Type B pancreatic cell (in vitro differentiated cells): ENCODE measurements at places on chromosomes 1 and 21. TPM values are rescaled to one million over a fixed set of nuclear protein-coding genes. Genes with fewer than 3 reads are reported as not detected.

- DNase-seq, result no peak
- H3K27ac ChIP-seq, result peak overlapping the region; percentile 56
- peak overlapping the region; percentile 63 for H3K4me3 ChIP-seq
- H3K4me1 ChIP-seq, result peaks cover 13% of the 10 kb centered on the region
Observed at GRCh38 chr1:6003568-6004411, 11.6 kb upstream of the NPHP4 start.

- H3K4me3 ChIP-seq, result no peak overlapping the region
- H3K4me1 ChIP-seq, result no peaks in the 10 kb centered on the region
- no peaks in the 10 kb centered on the region for H3K36me3 ChIP-seq
Observed at GRCh38 chr1:174110053-174110452, 49.3 kb upstream of the RABGAP1L start.

GRCh38 chr1:153399401-153400055 is 8.7 kb upstream of the S100A8 start:
- peaks cover 8% of the 10 kb centered on the region for H3K27me3 ChIP-seq
- no peak overlapping the region for H3K4me3 ChIP-seq
- peak; percentile 32 for DNase-seq
- H3K27ac ChIP-seq, result no peak overlapping the region

DNA sequence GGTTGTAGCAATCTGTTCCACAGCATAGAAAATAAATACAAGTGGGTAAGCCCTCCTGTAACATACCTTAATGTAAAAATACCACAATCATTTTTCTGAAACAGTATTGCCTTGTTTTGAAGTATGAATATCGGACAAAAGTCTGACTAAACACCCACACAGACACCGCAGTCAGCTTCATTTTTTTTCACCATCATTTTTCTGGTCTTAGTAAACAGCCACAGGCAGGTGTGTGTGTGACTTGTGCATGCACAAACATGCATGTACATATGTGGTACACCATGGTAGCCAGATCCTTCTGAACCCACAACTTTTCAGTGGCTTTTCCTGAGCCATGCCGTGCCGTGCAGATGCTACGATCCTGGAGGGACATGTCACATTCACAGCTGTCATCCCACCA is 261.7 kb downstream of the PCP4 start:
- no peaks in the 10 kb centered on the region for H3K4me1 ChIP-seq
- DNase-seq, result no peak
- no peaks in the 10 kb centered on the region for H3K27me3 ChIP-seq
- H3K27ac ChIP-seq, result no peak overlapping the region

GRCh38 chr1:56921479-56921878 is 44.3 kb downstream of the C8B start:
- no peak overlapping the region for H3K4me3 ChIP-seq
- H3K27me3 ChIP-seq, result peaks cover 10% of the 10 kb centered on the region
- H3K36me3 ChIP-seq, result peaks cover 3% of the 10 kb centered on the region

DNA sequence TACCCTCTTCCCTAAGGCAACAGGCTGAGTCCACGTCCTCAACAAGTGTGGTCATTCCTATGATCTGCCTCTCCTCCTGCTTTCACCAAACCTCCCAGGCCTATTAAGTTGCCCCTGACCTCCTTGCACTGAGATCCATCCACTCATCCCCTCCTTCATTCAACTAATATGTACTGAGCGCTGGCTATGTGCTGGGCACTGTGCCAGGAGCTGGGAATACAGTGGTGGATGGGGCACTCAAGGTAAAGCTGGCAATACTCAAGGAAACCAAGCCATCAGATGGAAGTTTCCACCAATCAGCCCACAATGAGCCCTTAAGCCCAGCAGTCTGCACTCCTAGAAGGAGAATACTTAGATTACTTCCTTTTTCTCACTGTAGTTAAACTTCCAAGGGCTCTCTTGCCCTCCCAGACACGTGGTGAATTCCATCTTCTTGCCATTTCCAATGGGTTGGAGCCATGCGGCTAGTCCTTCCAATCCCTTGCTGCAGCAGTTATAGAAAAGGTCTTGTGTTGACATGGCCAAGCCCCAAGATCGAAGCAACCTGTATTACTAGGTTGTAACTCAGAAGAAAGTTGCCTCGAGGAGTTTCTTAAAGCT is 279.9 kb upstream of the RUNX1 start:
- no peak overlapping the region for H3K4me3 ChIP-seq
- H3K4me1 ChIP-seq, result no peaks in the 10 kb centered on the region
- no peaks in the 10 kb centered on the region for H3K27me3 ChIP-seq
- no peaks in the 10 kb centered on the region for H3K36me3 ChIP-seq

DNA sequence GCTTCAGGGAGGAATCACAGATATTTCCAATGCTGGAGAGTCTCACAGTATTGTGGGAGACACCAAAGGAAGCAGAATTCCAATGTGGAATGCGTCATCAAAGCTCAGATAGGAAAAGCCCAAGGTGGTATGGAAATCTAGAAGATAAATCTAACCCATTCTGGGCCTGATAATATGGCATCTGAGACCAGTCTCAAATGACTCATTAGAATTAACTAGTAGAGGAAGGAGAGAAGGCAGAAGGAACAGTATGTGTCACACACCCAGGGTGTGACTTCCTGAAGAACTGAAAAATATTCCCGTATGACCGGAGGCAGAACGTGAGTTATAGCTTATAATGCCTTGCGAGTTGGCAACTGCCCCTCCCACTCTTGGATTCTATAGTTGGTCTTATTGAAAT is 499.2 kb downstream of the PLPP3 start:
- H3K27ac ChIP-seq, result no peak overlapping the region
- no peak overlapping the region for H3K4me3 ChIP-seq
- no peaks in the 10 kb centered on the region for H3K36me3 ChIP-seq
- H3K27me3 ChIP-seq, result peaks cover 3% of the 10 kb centered on the region
- no peak for DNase-seq

GRCh38 chr1:177755851-177756560 is 213.9 kb downstream of the SEC16B start:
- no peak overlapping the region for H3K27ac ChIP-seq
- H3K4me1 ChIP-seq, result no peaks in the 10 kb centered on the region
- DNase-seq, result no peak
- peaks cover 15% of the 10 kb centered on the region for H3K27me3 ChIP-seq

- no peak overlapping the region for H3K27ac ChIP-seq
- H3K36me3 ChIP-seq, result no peaks in the 10 kb centered on the region
- H3K4me3 ChIP-seq, result no peak overlapping the region
Observed at GRCh38 chr1:115214098-115214497, 124.0 kb downstream of the NGF start.

- peak overlapping the region; percentile 59 for H3K4me3 ChIP-seq
- peak; percentile 75 for DNase-seq
- H3K27me3 ChIP-seq, result no peaks in the 10 kb centered on the region
- peak overlapping the region; percentile 72 for H3K27ac ChIP-seq
Observed at GRCh38 chr21:45294509-45295291, 7.0 kb upstream of the POFUT2 start.

GRCh38 chr1:76938304-76938703 is 71.0 kb downstream of the ST6GALNAC5 start:
- H3K4me1 ChIP-seq, result peaks cover 20% of the 10 kb centered on the region
- H3K27ac ChIP-seq, result no peak overlapping the region
- no peak for DNase-seq
- no peaks in the 10 kb centered on the region for H3K36me3 ChIP-seq
- no peak overlapping the region for H3K4me3 ChIP-seq

GRCh38 chr21:37341254-37341960 is 25.2 kb upstream of the DYRK1A start:
- H3K27ac ChIP-seq, result peak overlapping the region; percentile 85
- no peak for DNase-seq
- H3K4me3 ChIP-seq, result peak overlapping the region; percentile 46
- peaks cover 21% of the 10 kb centered on the region for H3K4me1 ChIP-seq
- H3K27me3 ChIP-seq, result no peaks in the 10 kb centered on the region
- H3K36me3 ChIP-seq, result peaks cover 4% of the 10 kb centered on the region

GRCh38 chr21:29297483-29298347 is 1.0 kb upstream of the BACH1 start:
- H3K4me3 ChIP-seq, result peak overlapping the region; percentile 77
- no peak for DNase-seq
- H3K4me1 ChIP-seq, result peaks cover 29% of the 10 kb centered on the region
- peak overlapping the region; percentile 67 for H3K27ac ChIP-seq

DNA sequence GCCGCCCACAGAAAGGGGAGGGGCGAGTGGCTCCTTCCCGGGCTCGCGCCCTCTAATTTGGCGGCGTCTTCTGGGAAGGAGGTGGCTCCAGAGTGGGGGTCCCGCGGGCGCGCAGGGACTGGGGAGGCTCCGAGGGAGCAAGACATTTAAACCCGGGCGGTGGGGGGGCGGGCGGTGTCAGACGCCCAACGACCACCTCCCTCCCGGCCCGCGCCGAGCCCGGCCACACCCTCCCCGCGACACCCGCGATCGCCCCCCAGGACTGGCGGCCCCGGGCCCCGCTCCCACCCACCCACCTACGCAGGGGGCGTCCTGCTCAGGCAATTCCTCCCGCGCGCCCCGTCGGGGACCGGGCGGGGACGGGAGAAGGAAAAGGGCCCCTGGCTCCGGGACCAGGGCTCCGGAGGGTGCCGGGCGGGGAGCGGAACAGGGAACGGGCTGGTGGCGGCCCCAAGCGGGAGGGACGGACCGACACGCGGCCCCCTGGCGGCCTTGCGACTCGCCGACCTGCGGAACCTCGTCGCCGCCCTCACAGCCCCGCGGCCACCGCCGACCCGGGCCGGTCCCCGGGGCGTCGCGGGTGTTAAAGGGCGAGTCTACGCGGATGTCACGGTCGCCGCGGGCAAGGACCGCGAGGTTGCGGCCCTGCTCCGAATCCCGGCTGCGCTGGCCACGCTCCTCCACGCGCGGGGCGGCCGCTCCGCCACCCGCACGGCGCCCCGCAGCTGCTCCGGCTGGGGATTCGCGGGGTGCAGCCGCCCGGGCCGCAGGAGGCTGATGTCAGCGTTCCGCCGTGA is 94.0 kb upstream of the FMN2 start:
- H3K27me3 ChIP-seq, result peaks cover 75% of the 10 kb centered on the region
- DNase-seq, result no peak
- no peaks in the 10 kb centered on the region for H3K4me1 ChIP-seq
- H3K36me3 ChIP-seq, result no peaks in the 10 kb centered on the region
- H3K4me3 ChIP-seq, result peak overlapping the region; percentile 86

GRCh38 chr1:13623021-13623637 is 39.5 kb downstream of the PDPN start:
- no peak for DNase-seq
- H3K27me3 ChIP-seq, result no peaks in the 10 kb centered on the region
- H3K4me3 ChIP-seq, result no peak overlapping the region
- H3K27ac ChIP-seq, result no peak overlapping the region

- DNase-seq, result no peak
- peaks cover 4% of the 10 kb centered on the region for H3K4me1 ChIP-seq
- no peak overlapping the region for H3K27ac ChIP-seq
- H3K36me3 ChIP-seq, result no peaks in the 10 kb centered on the region
- H3K27me3 ChIP-seq, result peaks cover 3% of the 10 kb centered on the region
- H3K4me3 ChIP-seq, result no peak overlapping the region
Observed at GRCh38 chr1:205235951-205236350, 8.2 kb downstream of the TMCC2 start.

GRCh38 chr1:114033961-114034360 is 54.7 kb downstream of the OLFML3 start:
- no peak overlapping the region for H3K4me3 ChIP-seq
- H3K36me3 ChIP-seq, result no peaks in the 10 kb centered on the region

DNA sequence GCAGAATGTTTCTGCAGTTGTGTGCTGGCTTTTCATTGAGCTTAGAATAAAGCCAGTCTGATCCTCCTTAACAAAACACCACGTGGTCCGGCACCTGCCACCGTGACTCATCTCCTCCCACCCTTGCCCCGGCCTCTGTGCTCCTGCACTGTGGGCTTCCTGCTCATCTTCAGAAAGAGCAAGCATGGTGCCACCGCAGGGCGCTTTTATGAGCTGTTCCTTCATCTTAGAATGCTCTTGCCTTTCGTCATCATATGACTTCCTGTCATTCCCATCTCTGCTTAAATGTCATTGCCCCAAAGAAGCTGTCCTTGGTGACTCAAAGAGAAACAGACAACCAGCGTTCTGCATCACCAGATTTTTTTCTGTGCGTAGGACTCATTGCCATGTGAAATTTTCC is 117.8 kb downstream of the HHAT start:
- peaks cover 3% of the 10 kb centered on the region for H3K27me3 ChIP-seq
- H3K27ac ChIP-seq, result no peak overlapping the region
- no peak for DNase-seq
- no peaks in the 10 kb centered on the region for H3K36me3 ChIP-seq

- H3K36me3 ChIP-seq, result no peaks in the 10 kb centered on the region
- H3K4me3 ChIP-seq, result no peak overlapping the region
- no peak for DNase-seq
- no peaks in the 10 kb centered on the region for H3K4me1 ChIP-seq
- no peaks in the 10 kb centered on the region for H3K27me3 ChIP-seq
- H3K27ac ChIP-seq, result no peak overlapping the region
Observed at GRCh38 chr1:113325022-113325421, 65.3 kb upstream of the MAGI3 start.

DNA sequence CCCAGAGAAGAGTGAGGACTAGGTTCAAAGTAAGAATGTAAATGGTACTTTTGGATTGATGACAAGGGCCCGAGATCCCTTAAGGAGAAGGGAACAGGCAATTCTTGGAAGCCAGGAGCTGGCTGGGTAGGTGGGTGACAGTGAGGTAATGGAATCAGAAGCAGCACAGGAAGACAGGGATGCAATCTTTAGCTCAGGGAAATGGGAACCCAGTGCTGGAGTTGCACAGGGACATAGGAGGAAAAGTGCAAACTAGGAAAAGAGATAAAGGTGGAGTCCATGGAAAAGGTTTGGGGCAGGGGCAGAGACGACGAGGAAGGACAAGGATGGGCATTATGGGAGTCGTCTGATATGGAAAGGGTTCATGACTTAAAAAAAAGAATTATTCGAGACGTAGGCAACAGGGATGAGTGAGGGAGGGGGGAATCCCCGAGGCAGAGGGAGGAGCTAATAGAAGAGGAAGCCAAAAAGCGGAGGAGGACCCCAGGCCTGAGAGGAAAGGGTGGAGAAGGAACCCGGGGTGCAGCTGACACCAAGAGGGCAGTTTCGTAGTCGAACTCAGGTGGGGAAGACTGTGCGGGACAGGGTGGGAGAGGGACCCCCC is 495 bp downstream of the PI4KB start:
- DNase-seq, result no peak
- H3K36me3 ChIP-seq, result peaks cover 19% of the 10 kb centered on the region
- peak overlapping the region; percentile 95 for H3K27ac ChIP-seq
- peaks cover 20% of the 10 kb centered on the region for H3K4me1 ChIP-seq

- no peak overlapping the region for H3K27ac ChIP-seq
- H3K4me1 ChIP-seq, result peaks cover 5% of the 10 kb centered on the region
- DNase-seq, result no peak
- peaks cover 5% of the 10 kb centered on the region for H3K36me3 ChIP-seq
Observed at GRCh38 chr1:3817821-3818597, 21.7 kb upstream of the LRRC47 start.

The LIN28A gene
- 3.1 and 26.2 TPM in 2 replicates for total RNA-seq

The SPRR3 gene
- 155 and 164 TPM in 2 replicates for total RNA-seq

The FAM163A gene
- total RNA-seq, result 1.4 and 2.5 TPM in 2 replicates

The FMOD gene
- 3.9 and 8.3 TPM in 2 replicates for total RNA-seq

The AMIGO1 gene
- 5.4 and 6.1 TPM in 2 replicates for total RNA-seq

The GBP4 gene
- 0.89 and 1.2 TPM in 2 replicates for total RNA-seq

The PYHIN1 gene
- total RNA-seq, result 1.0 and 2.9 TPM in 2 replicates

The FNBP1L gene
- 74.7 and 119 TPM in 2 replicates for total RNA-seq

The LIPI gene
- not detected in 2 replicates for total RNA-seq
